NCI-H2107 (cell line): ENCODE measurements at places on chromosomes 2 and 18.

- no peak for DNase-seq
Observed at GRCh38 chr18:44309185-44309584, 371.5 kb upstream of the SETBP1 start.

- DNase-seq, result no peak
Observed at GRCh38 chr2:130735200-130735599, 6.3 kb downstream of the GPR148 start.

- no peak for DNase-seq
Observed at GRCh38 chr2:200184748-200185627, 121.5 kb upstream of the SPATS2L start.

GRCh38 chr2:65313126-65313953, 85.7 kb downstream of the ACTR2 start:
- DNase-seq, result no peak

GRCh38 chr2:85434696-85435095, 16.2 kb downstream of the SH2D6 start:
- DNase-seq, result no peak

GRCh38 chr2:184455624-184456023, 142.7 kb upstream of the ZNF804A start:
- no peak for DNase-seq

DNA sequence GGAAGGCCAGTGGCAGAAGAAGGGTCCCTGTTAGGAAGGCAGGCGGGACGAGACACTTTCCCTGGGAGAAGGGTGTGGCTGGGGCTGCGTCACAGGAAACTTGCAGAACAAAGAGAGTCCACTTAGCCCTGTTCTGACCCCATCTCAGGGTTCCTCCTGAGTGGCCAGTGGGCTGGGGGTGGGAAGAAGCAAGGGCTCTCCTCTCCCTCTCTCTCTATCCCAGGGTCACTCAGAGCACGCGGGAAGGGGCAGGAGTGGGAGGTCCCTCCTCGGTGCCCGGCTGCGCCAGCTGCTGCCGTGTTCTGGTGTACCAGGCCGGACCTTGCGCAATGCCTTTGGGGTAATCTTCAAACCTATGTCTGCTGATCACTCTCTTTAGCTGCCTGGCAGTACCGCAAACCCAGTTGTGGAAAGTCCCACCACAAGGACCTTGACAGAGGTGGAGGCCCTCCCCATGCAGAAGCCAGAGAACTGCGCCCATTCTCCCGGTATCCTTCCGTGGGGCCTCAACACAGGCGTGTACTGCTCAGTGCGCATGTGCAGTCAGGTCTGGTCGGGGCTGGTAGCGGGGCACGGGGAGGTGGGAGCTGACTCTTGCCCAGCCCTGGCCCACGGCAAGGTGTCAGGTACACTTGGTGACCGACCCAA, 47.8 kb upstream of the ST3GAL5 start:
- no peak for DNase-seq

- DNase-seq, result no peak
Observed at GRCh38 chr2:195759877-195760276, 102.9 kb downstream of the SLC39A10 start.

DNA sequence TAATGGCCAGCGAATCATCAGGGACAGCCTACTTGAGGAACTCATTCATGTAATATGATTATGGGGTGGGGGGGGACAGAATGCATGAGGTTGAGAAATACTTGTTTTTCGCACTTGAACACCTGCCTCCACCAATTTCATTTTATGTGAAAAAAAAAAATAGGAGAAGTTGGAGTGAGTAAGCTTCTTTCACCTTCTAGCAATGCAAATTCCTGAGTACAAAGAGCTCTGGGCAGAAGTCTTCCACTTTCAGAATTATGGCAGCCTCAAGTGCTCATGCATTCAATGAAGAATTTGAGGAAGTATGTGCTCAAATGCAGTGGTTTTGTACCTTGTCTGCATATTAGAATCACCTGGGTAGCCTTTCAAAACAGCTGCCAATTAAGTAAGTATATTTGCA, 40.1 kb upstream of the GPD2 start:
- DNase-seq, result no peak

- DNase-seq, result no peak
Observed at GRCh38 chr2:210938228-210938627, 381.8 kb downstream of the CPS1 start.

DNA sequence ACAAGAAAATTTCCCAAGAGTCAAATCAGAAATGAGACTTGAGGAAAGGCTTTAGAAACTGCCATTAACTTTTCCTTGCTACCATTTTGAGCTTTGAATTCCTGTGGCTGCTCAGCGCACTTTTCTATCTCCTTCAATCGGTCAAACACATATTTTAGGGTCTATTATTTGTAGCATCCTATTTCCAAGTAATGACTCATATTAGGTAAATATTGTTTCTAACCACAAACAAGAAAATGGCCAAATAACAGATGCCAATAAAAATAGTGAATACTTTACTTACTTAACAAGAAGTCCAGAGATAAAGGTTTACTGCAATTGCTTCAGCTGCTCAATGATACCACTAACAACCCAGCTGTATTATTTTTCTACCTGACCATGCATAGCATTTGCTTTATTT, 29.7 kb upstream of the CCDC178 start:
- no peak for DNase-seq

DNA sequence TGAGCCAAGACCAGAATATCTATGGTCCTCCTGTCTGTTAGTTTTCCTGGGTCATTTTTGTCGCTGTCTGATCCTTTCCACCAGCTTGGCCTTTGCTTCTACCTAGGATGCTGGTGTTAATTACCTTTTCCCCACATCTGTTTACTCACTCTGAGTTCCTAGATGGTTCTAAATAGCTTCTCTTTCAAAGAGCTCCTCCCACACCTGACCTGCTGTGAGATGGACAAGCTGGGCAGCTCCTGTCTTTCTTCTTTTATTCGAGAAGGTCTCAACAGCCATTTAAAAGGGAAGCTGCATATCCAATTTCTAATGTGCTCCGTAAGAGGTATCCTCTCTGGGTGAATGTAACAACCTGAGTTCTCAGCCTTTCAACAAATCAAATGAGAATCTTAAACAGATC, 156.2 kb downstream of the HRH4 start:
- peak; percentile 25 for DNase-seq

DNA sequence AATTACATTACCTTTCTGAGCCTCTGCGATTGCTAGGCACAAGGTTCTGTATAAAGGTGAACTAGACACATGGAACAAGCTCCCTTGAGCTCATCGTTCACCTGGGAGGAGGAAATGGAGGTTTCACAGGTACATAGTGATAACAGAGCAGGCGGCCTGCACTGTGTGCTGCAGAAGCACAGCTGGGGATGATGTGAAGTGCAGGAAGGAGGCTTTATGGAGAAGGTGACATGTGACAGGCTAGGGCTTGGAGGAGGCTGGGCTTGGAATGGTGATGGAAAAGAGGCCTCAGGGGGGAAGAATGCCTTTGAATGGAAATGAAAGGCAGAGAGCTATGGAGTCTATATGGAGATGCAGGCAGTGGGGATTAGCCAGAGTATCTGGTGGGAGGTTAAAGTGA, 22.9 kb downstream of the MARCHF4 start:
- no peak for DNase-seq

- DNase-seq, result no peak
Observed at GRCh38 chr18:55475467-55475866, 112.5 kb downstream of the TCF4 start.

DNA sequence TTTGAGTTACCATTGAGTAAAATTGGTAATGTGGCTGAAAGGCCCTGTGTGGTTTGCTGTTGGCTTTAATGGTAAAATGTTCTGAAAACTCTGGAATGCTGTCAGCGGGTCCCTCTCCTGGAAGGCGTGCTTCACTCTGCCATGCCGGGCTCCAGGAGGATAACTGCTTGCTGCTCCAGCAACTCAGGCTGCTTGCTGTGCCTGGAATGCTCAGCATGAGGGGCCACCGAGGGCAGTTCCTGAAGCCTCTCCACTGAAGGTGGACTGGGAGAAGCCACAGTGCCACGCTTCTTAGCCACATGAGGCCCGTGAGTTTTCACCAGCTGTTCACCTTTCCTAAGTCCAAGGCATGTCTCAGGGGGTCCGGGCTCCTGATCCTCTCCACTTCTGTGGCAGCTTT, 90.4 kb upstream of the FAM110C start:
- no peak for DNase-seq

GRCh38 chr18:7638321-7638720, 71.2 kb downstream of the PTPRM start:
- no peak for DNase-seq

DNA sequence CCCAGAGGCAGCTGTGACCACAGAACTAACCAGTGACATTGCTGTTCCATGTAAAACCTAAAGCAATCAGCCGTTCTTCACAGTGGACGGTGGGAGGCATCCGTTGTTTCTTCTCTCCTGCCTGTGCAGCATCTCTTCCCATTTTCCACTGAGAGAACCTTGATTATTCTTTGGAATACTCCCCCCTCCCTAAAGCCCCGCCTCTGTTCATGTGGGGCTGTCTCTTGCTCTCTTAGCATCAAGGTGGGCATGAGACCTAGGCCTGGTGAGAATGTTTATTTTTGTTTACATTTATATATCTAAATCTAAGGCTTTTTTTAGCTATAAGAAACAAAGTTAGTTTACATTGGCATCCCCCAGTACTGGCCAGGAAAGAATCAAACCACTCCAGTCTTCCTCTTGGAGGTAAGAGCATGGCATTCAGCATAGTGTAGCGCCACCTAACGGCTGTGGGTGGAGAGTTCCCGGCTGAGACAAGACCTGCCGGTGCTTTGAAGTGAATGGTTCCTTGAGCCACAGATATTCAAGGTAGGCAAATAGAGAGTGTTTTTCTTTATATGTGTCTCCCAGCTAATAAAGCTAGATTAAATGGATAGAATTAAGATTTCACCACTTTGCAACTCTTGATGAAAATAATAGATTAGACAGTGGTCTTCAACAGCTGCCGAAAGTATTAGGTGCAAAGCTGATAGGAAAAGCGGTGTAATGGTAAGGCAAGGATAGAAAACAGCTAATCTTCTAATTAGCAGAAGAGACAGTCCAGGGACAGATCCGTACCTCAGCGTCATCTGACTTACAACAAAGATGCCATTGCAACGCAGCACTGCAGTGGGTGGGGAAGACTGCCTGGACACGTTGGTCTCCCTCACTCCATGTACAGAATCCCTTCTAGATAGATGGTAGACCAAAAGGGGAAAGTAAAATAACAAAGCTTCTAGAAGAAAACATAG, 219.6 kb upstream of the RAB12 start:
- DNase-seq, result no peak

GRCh38 chr2:49003201-49003600, 151.1 kb downstream of the FSHR start:
- DNase-seq, result no peak

DNA sequence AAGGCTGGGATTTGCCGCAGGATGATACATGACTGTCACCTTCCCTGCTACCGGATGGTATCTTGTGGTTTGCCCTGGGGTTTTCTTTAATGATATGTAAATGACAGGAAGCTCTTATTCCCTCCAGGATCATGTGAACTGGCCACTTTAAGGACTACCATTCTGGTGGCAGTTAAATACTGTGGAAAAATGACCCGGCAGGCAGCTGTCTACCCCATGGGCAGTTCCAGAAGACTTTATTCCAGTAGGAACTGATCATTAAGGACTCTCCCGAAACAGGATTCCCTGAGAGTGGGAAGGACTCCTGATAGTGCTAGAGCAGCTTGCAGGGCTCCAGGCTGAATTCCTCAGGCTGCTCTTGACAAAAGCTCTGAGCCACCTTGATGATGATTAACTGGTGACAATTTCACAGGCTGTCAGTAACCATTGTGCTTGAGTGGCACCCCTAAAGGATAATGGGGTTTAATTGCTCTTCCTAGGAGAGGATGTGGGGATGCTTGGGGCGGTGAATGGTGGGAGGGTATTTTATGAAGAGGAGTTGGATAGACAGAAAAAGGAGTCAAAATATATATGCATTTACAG, 212.0 kb downstream of the CPS1 start:
- DNase-seq, result no peak

- DNase-seq, result no peak
Observed at GRCh38 chr2:27849558-27850205, 40.5 kb downstream of the RBKS start.

DNA sequence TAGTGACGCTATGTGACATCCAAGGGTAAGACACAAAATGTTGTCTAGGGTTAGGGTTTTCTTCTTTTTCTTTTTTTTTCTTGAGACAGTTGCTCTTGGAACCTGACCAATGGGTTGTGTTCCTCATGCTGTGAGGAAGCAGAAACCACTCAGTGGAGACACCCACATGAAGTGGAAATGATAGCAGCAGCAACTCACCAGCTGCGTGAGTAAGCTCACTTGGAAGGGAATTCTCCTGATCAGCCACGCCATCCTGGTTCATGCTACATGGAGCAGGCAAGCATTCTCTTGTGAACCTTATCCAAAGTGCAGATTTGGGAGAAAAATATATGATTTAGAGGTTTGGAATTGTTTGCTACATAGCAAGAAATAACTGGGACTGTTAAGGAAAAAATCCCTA, 863.7 kb downstream of the EPHA4 start:
- no peak for DNase-seq

GRCh38 chr2:121696410-121696930, 40.2 kb downstream of the NIFK start:
- no peak for DNase-seq
